ENCODE measurements at places on chromosomes 4 and X. TPM values are rescaled to one million over a fixed set of nuclear protein-coding genes. Genes with fewer than 3 reads are reported as not detected.
A peak's percentile ranks its signal among the peaks of the same experiment; 100 is the strongest.

GRCh38 chrX:33211356-33212260, at the start of gene DMD:
Gene DMD, minus strand, starts transcription at chrX:33211549. Its CDS starts 237 bp downstream, at chrX:33211312.
- DNase-seq: peak; percentile 31
- no peak within 1 kb of the TSS for H3K27ac ChIP-seq

The MAGEC2 gene
- total RNA-seq: not detected

DNA sequence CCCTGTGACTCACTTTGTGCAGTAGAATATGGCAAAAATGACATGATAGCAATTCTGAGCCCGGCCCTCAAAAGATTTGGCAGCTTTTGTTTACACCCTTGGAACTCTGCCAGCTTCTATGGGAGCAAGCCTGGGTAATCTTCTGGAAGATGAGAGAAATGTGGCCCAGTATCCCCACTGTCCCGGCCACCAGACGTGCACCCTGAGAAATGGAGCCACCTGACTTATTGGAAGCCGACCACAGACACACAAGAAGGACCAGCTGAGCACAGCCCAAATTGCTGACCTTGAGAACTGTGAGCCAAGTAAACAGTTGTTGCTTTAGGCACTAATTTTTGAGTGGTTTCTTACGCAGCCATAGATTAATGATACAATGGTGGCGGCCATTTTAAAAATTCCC, 197.0 kb downstream of the STIM2 start:
- H3K4me3 ChIP-seq: no peak overlapping the region
- peaks cover 5% of the 10 kb centered on the region for H3K4me1 ChIP-seq
- H3K36me3 ChIP-seq: no peaks in the 10 kb centered on the region
- H3K27ac ChIP-seq: no peak overlapping the region

The ELOVL6 gene
- total RNA-seq: 62.6 TPM

The ZNF674 gene
- total RNA-seq: 7.9 TPM

- H3K4me1 ChIP-seq: no peaks in the 10 kb centered on the region
- 0 out of 3 replicates have a peak, but pooled peaks cover 2% of the 10 kb centered on the region for H3K36me3 ChIP-seq
- DNase-seq: no peak
- no peaks in the 10 kb centered on the region for H3K27me3 ChIP-seq
These were observed 217.8 kb upstream of the HCCS start for GRCh38 chrX:10893366-10893765.

- H3K27ac ChIP-seq: no peak overlapping the region
- no peaks in the 10 kb centered on the region for H3K36me3 ChIP-seq
- no peak overlapping the region for H3K4me3 ChIP-seq
- no peaks in the 10 kb centered on the region for H3K4me1 ChIP-seq
These were observed 177.3 kb upstream of the DKK2 start for GRCh38 chr4:107213410-107213809.

DNA sequence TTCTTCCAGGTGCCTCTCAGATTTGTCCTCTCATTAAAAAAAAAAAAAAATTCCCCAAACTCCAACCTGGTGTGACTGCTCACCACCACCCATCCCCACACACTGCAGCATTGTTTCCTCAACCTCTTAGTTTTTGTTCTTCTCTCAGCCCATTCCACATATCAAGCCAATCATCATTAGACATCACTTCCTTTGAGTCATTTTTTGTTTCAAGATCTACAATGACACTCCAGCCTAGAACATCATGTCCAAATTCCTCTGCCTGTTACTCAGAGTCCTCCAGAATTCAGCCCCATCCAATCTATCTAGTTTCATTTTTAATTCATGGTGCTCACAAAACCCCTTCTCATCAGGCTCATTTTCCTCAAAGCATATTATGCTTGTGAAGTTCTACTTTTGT, 262.5 kb upstream of the TEX13A start:
- DNase-seq: no peak
- H3K4me1 ChIP-seq: 0 out of 2 replicates have a peak, but pooled peaks cover 2% of the 10 kb centered on the region
- no peak overlapping the region for H3K4me3 ChIP-seq

The TEX11 gene
- 0.24 TPM for total RNA-seq

The SLC9B1 gene
- 0.59 TPM for total RNA-seq
